ENCODE measurements at places on chromosomes 7 and 10.

DNA sequence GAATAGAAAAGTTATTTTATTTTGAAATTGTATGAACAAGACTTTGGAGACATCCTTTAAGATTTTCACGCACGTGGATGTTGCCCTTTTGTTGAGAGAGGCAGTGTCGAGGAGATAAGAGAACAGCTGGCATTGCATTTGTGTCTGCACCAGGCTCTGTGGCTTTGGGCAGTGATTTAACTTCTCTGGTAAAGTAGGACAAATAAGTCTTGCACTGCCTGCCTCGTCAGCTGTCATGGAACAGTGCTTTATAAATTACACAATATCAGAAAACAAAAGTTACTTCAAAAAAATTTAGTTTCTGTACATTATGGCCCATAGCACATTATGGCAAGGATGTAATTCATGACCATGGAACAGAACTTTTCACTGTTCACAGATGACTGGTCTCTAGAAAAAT lies 20.1 kb downstream of the SNX10 start:
- peak; percentile 14 for DNase-seq

DNA sequence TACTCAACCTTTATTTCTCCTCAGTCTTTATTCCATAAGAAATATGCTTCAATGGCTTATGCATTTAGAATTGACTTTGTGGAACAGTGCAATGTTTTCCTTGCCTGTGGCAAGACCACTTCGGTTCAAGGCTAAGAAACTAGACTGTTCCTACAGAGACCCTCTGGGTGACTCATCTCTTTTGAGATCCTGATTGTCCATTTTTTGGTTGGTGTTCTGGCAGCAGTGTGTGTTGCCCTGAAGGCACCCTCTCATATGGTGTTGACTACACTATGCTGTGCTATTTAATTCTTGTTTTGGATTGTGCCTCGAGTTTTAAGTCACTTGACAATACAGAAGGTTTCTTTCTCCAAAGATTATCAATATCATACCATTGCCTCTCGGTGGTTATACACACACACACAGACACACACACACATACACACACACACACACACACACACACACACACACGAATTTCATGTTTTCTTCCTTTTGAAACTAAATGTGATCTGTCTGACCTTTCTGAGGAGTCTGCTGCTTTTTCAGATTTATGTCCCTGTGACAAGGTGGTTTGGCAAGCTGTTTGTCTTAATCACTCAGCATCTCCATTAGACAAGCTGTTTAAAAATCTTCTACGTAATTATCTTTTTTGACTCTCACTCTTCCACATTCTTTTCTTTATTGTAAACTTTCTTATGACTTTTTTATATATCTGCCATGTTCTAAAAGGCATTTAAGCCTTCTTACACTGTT lies 187.2 kb downstream of the VTI1A start:
- DNase-seq = peak; percentile 19

DNA sequence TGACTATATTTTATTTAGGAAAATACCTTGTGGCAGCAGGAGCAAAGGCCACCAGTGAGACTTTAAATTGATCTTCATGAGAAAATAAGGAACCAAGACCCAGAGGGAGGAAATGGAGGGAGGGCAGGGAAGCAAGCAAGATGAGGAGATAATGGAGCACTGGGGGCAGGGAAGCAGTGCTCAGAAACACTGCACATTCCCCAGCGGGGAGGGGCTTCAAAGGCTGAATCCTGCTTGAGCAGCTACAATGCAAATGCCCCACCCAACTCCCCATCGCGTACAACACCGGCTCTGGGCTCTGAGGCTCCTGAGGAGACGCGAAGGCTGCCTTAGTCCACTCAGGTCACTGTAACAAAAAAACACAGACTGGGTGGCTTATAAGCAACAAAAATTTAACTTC lies 503.8 kb downstream of the GRID1 start:
- no peak for DNase-seq

GRCh38 chr7:2041496-2042367 lies 191.0 kb downstream of the MAD1L1 start:
- DNase-seq = no peak

- DNase-seq = no peak
Measured at GRCh38 chr10:11161096-11161495, 143.4 kb downstream of the CELF2 start.

- DNase-seq = peak; percentile 21
Measured at GRCh38 chr10:124697837-124698544, 46.2 kb downstream of the FAM53B start.

GRCh38 chr10:124494046-124494807 lies 32.6 kb downstream of the LHPP start:
- DNase-seq = no peak

DNA sequence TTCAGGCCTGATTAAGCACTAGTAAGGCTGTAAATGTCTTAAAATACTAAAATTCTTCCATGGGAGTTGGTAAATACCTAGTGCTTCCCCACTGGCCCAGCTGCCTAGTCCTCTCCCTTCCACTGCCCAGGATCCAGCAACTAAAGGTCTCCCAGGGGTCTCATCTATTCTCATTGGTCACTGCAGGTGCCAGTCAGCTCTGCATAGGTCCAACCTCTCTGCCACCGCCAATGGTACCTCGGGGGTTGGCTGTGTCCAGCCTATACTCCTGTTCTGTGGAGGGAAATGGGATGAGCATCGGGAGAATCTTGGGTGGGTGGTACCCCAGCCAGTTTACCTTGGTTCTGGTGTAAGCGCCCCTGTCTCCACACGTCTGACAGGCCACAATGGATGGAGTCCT lies 6.1 kb upstream of the CREB5 start:
- DNase-seq = no peak

DNA sequence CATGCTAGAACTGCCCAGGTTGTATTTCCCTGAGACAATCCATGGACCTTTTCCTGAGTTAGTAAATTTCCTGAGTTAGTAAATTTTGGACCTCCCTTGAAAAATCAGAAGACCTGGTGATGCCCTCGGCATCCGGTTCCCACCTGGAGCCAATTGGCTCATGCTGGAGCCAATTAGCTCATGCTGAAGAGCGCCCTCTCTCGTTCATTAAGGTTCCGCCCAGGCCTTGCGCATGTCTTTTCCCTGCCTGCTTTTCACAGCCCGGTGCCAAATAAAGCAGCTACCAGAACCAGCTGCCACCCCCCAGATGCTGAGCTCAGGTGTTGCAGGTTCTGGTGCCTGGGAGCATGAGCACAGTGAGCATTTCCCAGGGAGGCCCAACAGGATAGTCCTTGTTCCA lies 96.2 kb downstream of the APBB1IP start:
- no peak for DNase-seq

DNA sequence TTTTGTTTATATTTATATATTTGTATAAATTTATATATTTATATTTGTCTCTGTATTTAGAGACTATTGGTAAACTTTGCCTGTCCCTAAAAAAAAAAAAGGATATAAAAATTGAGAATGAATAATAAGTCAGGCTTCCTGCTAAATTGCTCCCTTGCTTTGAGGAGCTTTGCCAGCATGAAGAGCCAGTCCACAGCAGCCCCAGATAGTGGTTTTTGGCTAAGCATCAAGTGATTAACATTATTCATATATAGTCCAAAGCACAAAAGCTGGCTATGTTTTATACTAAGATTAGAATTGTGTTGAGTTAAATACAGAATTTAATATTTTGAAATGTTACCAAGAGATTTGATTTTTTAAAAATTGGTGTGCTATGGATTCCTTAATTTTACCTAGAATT lies 264.9 kb upstream of the FERD3L start:
- no peak for DNase-seq

DNA sequence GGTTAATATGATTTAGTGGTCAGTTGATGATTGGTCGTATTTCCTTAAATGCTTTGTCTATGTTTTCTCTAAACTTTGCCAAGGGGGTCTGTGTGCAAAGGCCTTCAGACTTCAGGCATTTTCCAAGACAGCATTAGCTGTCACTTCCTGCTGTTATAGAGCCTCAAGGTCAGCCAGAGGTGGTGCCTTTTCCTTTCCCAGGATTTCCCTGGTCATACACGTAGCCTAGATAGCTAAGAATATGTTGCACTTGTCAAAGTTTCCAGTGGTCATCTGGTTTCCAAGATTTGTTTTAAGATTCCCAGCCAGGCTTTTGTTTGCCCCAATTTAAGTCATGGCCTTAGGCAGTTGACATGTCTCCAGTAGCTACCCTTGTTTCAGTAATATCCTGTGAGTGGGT lies 133.2 kb upstream of the IGFBP3 start:
- DNase-seq = no peak

- DNase-seq = peak; percentile 47
Measured at GRCh38 chr7:98418636-98419315, 17.9 kb upstream of the BAIAP2L1 start.

DNA sequence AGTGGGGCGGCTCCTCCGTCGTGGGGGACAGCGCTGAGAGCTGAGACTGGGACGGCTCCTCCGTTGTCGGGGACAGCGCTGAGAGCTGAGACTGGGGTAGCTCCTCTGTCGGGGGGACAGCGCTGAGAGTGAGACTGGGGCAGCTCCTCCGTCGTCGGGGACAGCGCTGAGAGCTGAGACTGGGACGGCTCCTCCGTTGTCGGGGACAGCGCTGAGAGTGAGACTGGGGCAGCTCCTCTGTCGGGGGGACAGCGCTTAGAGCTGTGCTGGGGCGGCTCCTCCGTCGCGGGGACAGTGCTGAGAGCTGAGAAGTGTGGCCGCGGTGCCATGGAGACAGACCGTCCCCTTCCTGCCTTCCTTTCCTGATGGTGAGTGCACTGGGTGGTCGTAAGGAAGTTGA lies 136.4 kb downstream of the DYNC2I1 start:
- no peak for DNase-seq

GRCh38 chr7:30988351-30989005 lies 24.7 kb downstream of the GHRHR start:
- no peak for DNase-seq

DNA sequence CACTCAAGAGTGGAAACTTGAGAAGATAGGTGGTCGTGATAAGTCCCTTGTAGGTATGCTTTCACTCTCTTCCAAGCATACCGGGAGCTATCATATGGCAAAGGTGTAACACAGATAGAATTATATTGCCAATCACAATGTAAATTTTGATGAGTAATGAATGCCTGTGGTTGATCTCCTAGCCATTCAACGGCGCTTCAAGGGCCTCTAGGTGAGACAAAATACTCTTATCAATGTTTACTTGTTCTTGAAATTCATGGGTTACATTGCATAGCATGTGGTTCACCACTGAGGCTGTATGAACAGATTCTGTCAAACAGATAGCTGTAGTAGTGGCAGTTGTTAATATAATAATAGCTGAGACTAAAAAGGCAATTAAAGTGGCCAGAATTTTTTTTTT lies 82.4 kb downstream of the THSD7A start:
- DNase-seq = no peak

- no peak for DNase-seq
Measured at GRCh38 chr10:61342858-61343572, 110.2 kb downstream of the TMEM26 start.

DNA sequence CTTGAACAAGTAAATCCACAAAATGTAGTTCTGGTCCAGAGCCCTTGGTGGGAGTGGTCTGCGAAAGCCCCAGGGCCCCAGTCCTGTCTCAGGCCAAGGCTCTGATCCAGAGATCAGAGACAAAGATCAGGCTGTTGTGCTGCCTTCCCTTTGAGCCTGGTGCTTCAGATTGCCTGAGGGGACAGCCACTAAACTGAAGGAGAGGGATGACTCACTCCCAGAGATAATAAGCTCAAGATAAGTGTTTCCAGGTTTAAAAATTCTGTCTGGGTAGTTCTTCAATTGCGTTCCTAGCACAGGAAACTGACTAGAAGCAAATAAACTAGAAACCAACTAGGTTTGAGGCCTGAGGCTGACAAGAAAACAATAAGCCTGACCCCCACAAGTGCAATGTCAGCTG lies 190.2 kb downstream of the RAMP3 start:
- DNase-seq = peak; percentile 73

GRCh38 chr10:34637418-34637911 lies 177.6 kb downstream of the PARD3 start:
- peak; percentile 76 for DNase-seq

DNA sequence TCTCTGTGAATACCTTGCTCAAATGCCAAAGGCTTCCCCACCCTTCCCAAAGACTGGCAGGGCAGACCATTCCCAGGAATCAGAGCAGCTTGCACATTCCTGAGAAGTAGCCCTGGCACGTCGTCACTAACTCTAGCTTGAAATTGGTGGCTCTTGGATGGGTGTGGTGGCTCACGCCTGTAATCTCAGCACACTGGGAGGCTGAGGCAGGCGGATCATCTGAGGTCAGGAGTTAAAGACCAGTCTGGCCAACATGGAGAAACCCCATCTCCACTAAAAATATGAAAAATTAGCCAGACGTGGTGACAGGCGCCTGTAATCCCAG lies 108.2 kb upstream of the MPP7 start:
- no peak for DNase-seq

- no peak for DNase-seq
Measured at GRCh38 chr7:132035517-132036362, 479.3 kb upstream of the PODXL start.

DNA sequence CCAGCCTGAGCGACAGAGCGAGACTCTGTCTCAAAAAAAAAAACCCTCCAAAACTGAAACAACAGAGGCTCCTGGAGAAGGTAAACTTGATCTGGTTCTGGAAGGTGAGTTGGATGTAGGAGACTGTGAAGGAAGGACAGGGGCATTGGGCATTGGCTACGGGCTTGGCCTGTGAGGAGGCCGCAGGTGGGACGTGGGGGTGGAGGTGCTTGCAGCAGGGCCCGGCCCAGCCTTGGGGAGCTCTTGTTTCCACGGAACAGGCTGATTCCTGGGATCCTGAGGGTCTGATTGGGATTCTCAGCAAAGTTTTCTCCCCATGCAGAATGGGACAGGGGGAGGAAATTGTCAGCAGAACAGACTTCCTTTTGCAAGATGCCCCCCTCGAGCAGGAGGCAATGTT lies 30.6 kb downstream of the IL15RA start:
- no peak for DNase-seq

GRCh38 chr7:99562832-99563231 lies 4.4 kb downstream of the ZNF655 start:
- peak; percentile 74 for DNase-seq

DNA sequence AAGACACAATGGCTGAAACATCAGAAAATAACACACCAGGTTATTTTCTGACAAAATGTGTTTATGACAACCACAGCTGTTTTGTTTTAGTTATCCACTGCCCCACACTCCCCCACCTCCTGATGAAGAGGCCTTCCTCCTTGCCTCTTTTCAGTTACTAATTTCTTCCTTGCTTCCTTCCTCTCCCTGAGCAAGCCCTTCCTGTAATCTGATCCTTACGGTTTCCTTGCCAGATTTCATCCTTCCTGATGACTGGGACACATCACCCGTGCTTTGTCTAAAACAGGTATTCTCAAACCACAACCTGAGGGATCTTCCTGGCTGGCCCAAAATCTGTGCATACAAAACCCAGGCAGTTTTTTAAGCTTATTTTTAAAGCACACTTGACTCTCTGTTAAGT lies 39.4 kb downstream of the CHST15 start:
- DNase-seq = peak; percentile 27

- peak; percentile 100 for DNase-seq
Measured at GRCh38 chr7:38178004-38178694, at the start of gene STARD3NL. TSS of gene STARD3NL (plus strand) at chr7:38178245. CDS start at chr7:38207505, 29,260 bp downstream.

GRCh38 chr10:13095094-13095493 lies 4.9 kb upstream of the OPTN start:
- DNase-seq = no peak

- DNase-seq = peak; percentile 76
Measured at GRCh38 chr7:148084138-148084537, 506.4 kb upstream of the C7orf33 start.

- DNase-seq = no peak
Measured at GRCh38 chr10:31001740-31002139, 29.9 kb downstream of the ZNF438 start.

- DNase-seq = no peak
Measured at GRCh38 chr10:3354174-3354900, 181.8 kb upstream of the PITRM1 start.
